ENCODE measurements at places on chromosomes 2 and 18.

DNA sequence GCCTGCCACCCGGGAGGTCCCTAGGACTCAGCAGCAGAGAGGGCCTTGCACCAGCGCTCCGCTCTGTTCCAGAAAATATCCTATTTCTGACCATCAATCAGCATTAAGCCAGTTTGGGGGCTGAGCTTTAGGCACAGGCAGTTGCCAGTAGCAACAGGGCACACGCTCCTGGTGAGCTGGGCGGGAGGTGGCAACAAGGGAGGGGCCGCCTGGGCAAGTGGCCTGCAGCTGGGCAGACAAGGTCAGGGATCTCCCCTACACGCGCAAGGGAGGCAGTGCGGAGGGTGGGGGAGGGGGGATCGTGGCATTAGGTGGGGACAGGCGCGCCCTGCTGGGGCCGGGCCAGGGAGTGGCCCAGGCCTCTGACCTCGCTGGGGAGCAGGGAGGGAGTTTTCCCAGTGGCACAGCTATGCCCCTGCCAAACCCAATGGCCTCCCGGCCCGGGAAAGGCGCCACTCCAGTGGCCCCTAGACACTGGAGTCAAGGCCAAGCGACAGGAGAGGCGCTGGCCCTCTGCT lies 302.8 kb downstream of the NCKAP5 start:
- DNase-seq: no peak

GRCh38 chr18:56402872-56403516 lies 235.4 kb downstream of the TXNL1 start:
- DNase-seq: no peak

- no peak for DNase-seq
These were observed 68.3 kb downstream of the NDUFA10 start for GRCh38 chr2:239956818-239957261.

- no peak for DNase-seq
These were observed 432.7 kb upstream of the RAB12 start for GRCh38 chr18:8176554-8176953.

DNA sequence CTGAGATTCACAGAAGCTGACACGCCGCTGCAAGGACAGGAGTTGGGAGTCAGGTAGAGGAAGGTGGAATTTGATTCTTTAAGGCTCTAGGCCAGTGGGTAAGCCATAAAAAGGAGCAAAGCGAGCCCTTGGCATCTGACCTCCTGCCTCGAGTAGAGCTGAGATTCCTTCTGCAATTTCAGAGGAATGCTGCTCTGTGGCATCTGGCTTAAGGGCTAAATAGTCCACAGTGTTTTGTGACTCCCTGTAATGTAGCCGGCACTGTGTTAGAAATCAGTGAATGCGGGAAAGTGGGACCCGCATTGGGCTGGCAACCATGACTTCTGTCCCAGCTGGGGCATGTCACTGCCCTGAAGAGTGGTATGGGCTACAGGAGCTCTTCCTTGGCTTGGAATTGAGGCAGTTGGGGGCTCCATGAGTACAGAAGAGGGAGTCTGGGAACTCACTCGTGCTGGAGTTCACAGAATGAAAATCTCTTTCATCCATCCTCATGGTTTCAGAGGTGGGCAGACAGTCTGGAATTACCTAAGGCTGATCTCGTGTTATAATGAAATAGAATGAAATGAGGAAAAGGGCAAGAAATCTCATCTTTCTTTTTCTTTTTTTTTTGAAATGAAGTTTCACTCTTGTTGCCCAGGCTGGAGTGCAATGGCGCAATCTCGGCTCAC lies 12.7 kb upstream of the MYCN start:
- no peak for DNase-seq

GRCh38 chr18:35692866-35693265 lies 111.3 kb downstream of the GALNT1 start:
- DNase-seq: no peak

- DNase-seq: peak; percentile 53
These were observed 7.5 kb upstream of the YPEL5 start for GRCh38 chr2:30139131-30139870.

DNA sequence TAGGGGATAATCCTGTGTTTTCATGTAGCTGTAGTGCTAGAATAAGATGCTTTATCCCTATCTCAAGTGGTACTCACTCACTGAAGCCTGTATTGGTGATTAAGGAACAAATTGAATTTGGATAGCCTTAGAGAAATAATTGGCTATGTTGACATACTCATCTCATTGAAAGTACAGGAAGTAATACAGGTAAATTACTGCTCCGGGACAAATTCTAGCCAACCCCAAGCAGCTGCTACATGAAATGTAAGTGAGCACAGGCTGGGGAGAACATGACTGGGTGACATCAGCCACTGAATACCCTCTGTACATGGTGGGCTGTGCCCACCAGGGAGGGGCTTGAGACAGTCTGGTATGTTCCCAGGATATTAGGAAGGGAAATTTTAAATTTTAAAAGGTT lies 188.4 kb upstream of the RASGRP3 start:
- DNase-seq: no peak

DNA sequence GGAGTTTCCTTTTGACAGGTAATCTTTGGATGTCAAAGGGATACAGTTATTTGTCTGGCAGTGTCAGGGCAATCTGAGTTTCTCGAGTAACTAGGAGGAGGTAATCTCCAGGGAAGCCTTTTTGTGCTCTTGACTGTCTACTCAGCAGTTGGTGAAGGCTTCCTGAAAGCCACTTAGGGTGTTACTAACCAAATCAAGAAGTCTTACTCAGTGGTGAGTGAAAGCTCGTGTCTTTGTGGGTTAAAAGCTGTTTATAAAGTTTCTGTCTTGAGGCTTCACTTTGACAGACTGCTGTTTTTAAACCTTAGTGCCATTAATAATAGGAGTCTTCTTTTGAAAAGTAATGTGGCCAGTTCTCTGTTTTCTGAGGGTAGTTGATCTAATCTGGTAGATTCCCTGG lies 1.7 kb downstream of the THSD7B start:
- no peak for DNase-seq

- no peak for DNase-seq
These were observed 12.0 kb downstream of the PCBP1 start for GRCh38 chr2:70099270-70099669.

- no peak for DNase-seq
These were observed 1003.5 kb downstream of the TSN start for GRCh38 chr2:122758967-122759366.

DNA sequence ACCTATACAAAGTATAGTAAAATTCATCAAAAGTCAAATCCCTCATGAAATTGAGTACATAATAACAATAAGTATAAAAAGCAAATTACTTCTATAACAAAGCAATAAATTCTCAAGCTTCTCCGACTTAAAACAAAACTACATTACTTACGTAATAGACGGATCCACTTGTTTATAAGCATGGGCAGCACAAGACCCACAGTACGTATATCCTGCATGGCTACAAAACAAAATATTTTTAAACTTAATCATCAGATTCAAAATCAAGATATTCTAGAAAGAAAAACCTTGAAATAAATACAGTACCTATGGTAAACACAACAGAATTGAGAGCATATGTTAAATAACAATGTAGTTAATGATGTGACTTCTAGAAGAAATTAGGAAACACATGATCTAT lies 78.9 kb downstream of the MEMO1 start:
- no peak for DNase-seq

DNA sequence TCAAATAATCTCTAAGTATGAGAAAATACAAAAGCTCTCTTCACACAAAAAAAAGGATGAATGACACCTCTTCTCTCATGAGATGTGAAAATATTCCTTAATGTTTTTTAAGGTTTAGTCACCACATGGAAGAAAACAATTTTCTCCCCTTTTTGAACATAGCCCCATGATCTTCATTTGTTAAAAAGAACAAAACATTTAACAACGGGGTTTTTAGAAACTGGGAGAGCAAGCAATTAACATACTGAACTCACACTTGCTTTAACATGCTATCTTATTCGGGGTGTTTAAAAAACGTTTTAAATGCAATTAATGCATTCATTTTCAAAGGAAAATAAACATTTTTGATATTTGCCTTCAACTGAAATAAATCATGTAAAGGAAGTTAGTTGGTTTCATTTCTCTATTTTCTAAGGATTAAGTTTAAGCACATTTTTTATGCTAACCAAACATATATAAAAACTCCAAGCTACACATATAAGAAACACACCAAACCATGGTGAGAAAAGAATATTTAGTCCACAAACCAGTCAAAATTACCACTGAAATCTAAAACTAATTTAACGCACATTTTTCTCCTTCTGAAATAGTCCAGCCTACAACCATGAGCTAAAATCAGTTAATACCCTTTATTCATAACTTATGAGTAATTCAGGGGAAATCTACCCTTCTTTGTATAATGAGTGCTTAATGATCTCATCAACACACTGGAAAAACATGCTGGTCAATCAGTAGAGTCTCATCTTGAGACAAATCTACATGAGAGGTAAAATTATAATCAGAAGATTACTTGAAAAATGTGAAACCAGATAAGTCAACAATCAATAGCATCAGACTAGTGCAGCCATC lies 8.2 kb downstream of the FBXO11 start:
- no peak for DNase-seq

GRCh38 chr2:241432824-241433448 lies 75.4 kb downstream of the STK25 start:
- DNase-seq: no peak

GRCh38 chr2:109659396-109660045 lies 45.4 kb downstream of the SOWAHC start:
- no peak for DNase-seq

- no peak for DNase-seq
These were observed 56.7 kb downstream of the IL1R2 start for GRCh38 chr2:102048465-102048864.

- no peak for DNase-seq
These were observed 5.8 kb upstream of the IKZF2 start for GRCh38 chr2:213157242-213157641.

DNA sequence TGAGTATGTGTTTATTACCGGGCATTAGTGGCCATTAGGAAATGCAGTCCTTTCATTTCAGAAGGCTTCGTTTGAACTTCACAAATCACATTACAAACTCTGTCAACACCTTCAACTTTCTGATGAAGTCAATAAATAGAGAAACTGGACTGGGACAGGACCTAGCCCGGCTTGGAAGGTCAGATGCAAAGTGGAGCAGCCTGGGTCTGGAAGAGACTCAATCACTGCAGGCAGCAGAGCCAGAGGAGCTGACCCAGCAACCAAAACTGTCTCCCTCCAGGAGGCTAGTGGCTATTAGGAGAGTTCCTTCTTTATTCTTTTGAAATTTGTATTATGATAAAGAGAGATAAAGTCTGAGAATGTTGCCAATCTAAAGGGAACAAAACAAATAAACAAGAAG lies 167.2 kb upstream of the SPOPL start:
- no peak for DNase-seq

DNA sequence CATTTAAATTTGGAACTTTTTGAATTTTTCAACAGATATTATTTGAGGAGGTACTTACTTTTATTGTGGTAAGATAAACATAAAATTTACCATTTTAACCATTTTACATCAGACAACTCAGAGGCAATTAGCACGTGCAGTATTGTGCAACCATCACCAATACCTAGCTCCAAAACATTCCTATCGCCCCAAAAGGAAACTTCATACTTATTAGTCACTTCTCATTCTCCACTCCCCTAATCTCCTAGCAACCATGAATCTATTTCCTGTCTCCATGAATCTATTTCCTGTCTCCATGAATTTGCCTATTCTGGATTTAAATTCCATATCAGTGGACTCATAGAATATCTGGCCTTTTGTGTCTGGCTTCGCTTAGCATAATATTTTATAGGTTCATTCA lies 69.9 kb upstream of the FAM136A start:
- no peak for DNase-seq

GRCh38 chr2:55420871-55421270 lies 1.2 kb upstream of the CCDC88A start:
- DNase-seq: no peak

DNA sequence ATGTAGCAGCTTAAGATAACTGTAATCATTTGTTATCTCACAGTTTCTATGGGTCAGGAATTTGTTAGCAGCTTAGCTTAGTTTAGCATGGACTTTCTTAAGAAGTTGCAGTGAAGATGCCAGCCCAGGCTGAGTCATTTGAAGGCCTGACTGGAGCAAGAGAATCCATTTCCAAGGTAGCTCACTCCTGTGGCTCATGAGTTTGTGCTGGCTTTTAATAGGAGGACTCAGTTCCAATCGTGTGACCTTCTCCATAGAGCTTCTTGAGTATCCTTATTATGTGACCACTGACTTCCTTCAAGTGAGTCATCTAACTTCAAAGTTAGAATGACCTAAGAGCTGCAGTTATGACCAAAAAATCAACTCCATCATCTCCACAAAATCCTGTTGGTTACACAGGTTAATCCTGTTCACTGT lies 1.4 kb downstream of the GPATCH11 start:
- DNase-seq: peak; percentile 14

DNA sequence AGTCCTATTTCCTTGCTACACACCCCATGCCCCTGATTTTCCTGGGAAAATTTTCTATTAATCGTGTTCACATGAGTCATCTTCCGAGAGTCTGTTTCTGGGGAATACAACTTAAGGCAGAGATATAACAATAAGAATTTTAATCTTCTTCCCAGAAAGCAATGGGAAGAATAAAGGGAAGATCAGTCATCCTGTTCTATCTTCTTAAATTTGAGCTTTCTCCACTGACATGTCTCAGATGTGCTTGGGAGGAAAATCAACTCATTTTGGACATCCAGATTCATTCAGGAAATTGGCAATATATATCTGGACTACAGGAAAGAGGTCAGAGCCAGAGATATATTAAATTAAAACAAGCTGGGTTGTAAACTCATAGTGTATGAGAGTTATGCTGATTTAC lies 62.3 kb upstream of the SPAG16 start:
- DNase-seq: no peak

DNA sequence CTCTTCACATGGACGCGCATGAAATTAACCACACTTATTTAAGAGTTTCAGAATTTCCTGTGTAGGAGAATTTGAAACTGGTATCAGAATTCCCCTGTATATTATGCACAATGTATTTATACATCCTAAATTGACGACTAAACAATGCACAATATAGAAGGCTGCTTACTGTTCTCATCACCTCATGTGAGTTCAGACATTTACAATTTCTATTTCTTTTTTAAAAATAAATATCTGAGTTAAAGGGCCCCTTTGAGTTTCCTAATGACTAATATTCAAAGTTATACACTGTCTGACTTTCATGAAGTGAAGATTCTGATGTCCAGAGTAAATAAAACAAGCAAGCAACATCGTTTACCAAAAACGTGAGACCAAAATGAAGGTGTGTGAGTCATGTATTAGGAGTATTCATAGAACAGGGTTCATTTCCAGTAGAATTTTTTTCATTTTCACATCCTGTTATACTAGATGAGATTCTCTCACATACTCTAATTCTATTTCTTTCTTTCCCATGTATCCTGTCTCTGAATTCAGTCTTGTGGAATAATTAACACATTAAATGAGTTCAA lies 406.2 kb downstream of the NUP35 start:
- DNase-seq: no peak

- no peak for DNase-seq
These were observed 31.4 kb downstream of the ABCB11 start for GRCh38 chr2:168999668-169000213.

DNA sequence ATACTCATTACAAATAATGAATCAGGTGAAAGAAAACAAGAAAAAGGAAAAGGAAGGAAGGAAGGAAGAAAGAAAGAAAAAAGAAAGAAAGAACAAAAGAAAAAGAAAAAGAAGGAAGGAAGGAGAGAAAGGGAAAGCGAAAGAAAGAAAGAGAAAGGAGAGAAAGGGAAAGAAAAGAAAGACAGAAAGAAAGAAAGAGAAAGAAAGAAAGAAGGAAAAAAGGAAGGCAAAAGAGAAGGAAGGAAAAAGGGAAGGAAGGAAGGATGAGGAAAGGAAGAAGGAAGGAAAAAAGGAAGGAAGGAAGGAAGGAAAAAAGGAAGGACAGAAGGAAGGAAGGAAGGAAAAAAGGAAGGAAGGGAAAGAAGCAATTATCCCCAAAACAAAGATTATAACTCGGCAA lies 1460.4 kb upstream of the PIK3C3 start:
- no peak for DNase-seq

All from activated CD4-positive, alpha-beta T cell treated with anti-CD3 and anti-CD28 coated beads for 48 hours (primary cell).